ENCODE measurements at places on chromosomes 6 and 20.

DNA sequence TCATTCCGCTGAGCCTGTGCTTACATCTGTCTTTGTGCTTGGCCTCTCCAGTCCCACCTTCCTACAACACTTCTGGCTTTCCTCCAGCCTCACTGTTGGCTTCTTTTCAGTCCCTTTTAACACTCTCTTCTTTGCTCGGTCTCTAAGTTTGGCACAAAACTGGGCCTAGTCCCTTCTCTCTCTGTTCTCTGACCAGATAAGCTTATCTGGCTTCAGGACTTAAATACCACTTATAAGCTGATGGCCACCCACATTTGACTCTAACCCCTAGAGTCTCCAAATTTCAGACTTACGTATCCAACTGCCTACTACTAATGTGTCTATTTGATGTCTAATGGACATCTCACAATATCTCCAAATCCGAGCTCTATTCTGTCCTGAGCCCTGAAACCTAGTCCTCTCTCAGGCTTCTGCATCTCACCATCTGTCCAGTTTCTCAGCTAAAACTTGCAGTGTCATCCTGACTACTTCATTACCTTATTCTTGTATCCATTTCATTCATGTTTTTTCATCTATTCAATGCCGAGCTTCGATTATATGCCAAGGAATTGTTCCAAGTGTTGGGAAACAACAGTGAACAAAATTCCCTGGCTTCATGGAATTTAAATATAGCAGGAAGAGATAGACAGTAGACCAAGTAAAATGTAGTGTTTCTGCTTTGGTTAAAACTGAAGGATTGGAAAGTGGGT, 40.1 kb downstream of the TBPL1 start:
- DNase-seq = no peak

DNA sequence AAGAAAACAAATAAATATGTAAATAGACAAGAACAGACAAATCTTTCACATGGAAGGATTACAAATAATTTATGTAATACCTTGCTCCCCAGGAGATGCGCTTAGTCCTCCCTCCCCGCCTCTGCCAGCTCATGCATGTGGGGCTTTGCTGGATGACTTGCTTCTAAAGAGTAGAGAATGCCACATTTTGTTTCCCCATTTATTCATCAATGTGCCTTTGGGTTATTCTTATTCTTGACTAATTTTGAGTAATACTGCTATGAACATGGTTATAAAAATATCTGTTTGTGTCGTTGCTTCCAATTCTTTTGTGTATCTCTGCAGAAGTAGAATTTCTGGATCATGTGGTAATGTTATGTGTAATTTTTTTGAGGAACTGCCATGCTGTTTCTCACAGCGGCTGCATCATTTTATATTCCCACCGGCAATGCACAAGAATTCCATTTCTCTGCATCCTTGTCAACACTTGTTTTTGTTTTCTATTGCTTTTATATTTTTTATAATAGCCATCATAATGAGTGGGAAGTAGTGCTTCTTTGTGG, 23.8 kb upstream of the DUSP22 start:
- DNase-seq = no peak

DNA sequence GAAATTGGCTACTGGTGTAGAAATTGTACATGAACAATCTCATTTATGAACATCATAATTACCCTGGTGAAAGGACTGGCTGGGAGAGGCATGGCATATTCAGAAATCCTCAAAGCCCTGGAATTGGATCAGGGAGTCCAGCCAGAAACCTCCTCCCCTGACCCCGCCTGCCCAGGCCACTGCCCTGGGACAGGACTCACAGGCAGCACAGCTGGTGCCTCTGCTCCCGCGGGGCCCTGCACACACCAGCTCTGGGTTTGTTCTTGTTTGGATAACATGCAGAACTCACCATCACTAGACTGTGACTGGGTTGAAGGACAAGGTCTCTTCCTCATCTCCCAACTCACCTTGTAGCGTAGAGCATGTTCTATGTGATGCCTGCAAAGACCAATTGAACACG, 56.2 kb downstream of the AGPAT4 start:
- no peak for DNase-seq

DNA sequence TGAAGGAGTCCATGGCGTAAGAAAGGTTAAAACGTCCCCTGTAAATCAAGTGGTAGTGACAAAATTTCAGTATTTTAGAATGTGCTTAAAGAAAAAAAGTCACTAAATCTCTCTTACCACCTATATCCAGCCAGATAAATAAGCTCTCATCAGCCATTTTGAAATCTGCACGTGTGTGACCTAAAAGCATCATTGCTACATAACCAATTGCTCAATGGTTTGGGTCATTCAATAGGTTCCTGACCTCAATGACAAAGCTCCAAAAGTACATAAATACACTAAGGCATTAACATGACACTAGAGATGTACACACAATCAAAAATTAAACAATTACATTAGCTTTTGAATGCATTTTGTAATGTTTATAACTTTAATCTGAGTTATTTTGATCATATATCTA, 272.4 kb downstream of the GMDS start:
- DNase-seq = no peak

DNA sequence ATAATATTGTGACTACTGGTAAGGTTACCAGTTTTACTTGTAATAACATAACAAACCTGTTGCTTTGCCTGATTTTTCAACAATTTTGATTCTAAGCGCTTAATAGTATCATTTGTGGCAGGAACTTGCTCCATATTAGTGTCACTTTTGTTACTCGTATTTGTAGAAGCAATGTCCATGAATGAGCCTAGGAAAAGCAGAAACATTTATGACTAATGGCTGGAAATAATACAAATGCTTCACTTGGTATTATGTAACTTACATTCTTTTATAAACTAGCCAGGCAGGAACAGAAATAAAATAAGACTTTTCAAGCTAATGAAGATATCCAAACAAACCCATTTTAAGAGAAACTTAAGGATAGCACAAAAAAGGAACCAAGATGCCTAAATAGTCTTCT, 38.9 kb downstream of the MAP3K7 start:
- no peak for DNase-seq

- DNase-seq = no peak
These were observed 184.3 kb downstream of the SOX4 start for GRCh38 chr6:21777846-21778245.

DNA sequence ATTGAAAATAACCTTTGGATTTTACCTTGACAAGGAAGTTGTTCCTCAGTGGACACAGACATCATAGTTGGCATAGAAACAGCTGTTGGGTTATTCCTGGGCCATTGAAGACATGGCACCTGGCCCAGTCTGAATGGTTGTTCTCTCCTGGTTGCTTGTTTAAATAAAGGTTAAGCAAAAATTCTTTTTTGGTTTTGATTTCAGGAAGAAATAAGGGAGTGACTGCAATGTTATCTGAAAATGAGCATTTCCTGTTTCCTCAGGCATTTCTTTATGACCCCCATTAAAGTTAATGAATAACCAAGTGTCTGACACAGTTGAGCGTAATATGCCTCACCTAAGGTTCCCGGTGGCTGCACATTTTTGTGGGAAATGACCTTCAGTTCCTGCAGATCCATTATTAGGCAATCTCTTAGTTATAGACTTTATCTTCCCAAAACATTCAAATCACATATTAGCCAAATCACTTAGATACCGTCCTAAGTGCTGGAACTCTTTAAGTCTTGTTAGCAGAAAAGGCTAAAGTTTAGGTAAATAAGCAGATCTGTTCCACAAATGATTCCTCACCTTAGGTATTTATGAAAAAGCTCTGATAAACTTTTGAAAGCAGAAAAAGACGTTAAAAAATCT, 648.7 kb upstream of the FLRT3 start:
- DNase-seq = no peak

GRCh38 chr6:18186540-18187250, 31.5 kb downstream of the KDM1B start:
- no peak for DNase-seq

GRCh38 chr6:43129434-43130194, 41.5 kb upstream of the SRF start:
- no peak for DNase-seq

DNA sequence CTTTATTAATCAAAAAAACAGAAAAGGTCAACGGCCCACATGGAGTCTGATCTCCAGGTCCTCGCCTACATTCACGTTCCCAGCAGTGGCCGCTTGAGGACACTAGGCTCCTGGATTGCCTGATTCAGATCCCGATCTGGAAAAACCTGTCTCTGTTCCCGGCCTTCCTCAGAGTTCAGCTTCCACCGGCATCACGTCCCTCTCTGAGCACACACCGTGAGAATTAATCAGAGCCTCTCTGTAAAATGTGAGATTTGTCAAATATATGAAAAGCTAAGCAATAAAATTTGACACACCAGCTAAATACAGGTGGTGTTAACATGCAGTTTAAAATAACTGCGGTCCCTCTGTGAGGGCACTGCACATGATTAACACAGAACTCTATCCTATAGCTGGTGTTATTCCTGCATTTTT, 122.8 kb upstream of the COL21A1 start:
- no peak for DNase-seq

- DNase-seq = no peak
These were observed 130.9 kb downstream of the FOXA2 start for GRCh38 chr20:22453244-22454080.

DNA sequence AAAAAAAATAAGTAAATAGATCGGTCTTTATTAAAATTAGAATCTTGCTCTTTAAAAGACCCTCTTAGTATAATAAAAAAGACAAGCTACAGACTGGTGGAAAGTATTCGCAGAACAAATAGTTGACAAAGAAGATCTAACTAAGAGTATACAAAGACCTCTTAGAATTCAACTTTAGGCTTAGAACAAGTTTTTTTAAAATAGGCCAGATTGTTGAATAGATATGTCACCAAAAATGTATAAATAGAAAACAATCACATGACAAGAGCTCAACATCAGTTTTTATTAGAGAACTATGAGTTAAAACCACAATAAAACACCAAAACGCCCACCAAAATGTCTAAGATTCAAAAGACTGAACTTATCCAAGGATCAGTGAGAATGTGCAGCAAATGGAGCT, 632.7 kb upstream of the PTCHD4 start:
- no peak for DNase-seq
